DMS53 (cell line): ENCODE measurements at places on chromosomes 1 and 21.

DNA sequence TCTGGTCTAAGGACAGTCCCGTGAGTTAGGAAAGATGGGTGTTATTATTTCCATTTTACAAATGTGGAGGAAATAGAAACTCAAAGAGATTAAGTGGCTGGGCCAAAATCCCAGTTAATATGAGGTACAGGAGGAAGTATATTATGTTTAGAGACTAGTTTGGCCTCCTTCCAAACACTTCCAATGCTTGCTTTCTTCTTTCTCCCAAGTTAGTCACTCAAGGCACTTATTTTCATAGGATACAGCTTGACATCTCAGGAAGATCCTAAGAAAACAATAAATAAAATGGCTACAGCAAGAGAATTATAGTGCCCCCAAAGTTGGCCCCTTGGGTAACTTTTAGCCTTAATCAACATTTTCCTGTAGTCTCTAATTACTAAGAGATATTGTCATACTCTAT lies 47.5 kb upstream of the IPO9 start:
- no peak for DNase-seq

DNA sequence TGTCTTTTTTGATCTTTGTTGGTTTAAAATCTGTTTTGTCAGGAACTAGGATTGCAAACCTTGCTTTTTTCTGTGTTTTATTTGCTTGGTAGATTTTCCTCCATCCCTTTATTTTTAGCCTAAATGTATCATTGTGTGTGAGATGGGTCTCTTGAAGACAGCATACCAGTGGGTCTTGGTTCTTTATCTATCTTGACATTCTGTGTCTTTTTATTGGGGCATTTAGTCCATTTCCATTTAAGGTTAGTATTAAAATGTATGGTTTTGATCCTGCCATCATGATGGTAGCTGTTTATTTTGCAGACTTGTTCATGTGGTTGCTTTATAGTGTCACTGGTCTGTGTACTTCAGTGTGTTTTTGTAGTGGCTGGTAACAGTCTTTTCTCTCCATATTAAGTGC lies 14.1 kb downstream of the ZNF678 start:
- no peak for DNase-seq

DNA sequence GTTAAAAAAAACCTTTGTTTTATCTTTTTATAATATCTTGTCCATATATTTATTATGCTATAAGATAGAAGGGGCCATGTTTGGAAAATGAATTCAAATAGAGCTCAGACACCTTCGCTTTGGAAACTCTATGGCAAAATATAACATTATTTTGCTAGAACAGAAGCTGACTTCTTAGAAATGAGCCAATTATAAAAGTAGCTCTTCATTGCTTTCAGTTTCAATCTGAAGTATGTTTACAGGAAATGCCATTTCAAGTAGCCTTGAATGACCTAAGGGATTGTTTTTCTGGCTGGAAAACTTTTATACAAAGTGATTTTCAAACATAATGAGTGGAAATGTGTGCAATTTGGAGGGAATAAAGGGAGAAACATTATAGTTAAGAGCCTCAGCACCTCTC lies 37.8 kb upstream of the GBP5 start:
- DNase-seq, result peak; percentile 38

GRCh38 chr1:229411434-229412055 lies 22.3 kb downstream of the ACTA1 start:
- DNase-seq, result no peak

DNA sequence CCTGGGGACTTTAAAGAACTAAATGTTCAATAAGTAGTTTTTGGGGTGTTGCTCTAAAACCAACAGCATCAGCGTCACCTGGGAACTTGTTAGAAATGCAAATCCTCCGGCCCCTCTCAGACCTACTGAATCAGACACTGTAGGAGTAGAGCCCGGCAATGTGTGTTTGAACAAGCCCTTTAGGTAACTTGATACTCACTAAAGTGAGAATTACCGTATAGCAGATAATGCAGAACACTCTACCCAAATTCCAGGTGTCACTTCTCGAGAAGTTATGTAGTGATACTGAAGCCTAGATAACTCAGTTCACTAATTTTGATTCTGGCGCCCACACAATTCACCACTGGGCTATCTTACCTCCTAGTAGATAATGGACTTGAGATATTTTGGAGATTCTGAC lies 3.7 kb upstream of the DPT start:
- DNase-seq, result peak; percentile 75

DNA sequence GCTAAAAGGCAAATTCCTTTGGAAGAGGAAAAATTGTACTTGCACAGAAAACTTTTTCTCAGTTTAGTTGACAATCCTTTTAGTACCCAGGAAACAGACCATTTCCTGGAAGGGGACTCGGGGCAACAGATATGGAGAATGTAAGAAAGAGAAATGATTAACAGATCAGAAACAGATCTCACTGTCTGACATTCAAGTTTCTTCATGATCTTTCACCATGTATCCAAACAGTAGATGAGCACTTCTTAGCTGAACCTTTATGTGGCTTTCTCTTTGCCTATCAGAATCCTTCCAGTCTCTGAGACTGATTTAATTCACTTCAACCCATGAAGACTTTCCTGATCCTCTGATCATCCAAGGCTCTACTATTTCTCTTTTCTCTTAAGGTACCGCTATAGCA lies 2.7 kb downstream of the TTLL7 start:
- no peak for DNase-seq

DNA sequence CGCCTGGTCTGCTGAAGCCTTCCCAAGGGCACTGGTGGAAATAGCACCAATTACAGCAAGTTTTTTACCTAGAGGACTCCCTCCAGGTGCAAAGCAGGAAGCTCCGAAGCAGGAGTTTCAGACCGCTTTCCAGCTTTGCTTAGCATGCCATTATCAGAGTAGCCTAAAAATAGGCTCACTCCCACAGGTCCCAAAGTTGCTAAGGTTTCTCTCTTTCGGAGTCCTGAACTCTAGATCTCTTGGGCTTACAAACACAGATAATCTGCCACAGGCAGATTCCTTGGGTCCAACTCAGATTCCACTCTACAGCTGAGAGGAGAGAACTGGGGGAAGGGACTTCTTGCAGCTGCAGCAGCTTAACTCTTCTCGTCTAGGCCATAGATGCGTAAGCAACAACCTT lies 22.5 kb downstream of the ZMYND12 start:
- DNase-seq, result no peak

DNA sequence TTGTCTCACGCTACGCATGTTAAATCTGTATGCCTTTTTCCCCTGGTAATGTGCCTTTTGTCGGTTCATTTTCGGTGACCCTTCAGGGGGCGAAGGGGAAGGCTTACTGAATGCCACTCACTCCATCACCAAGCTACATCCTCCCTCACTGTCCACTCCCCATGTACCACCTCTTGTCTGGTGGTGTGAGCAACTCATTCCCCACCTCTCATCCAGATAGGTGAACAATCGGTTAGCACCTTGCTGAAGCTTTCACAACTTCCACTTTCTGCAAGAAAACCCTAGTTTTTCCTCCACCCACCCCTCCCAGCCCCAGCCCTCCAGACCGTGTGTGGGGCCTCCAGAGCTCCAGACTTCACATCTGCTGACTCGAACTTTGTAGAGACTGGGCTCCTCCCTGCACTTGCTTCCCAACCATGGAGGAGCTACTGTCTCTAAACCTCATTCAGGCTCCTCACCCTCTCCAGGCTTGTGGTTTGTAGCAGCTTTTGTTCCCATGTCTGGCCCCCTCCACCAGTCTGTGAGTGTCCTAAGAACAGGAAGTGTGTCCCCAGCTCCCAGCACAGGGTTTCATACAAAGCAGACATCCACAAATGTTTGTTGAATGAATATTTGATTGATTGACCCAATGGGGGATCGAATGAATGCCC lies 48.4 kb upstream of the RUNX3 start:
- DNase-seq, result no peak

- DNase-seq, result no peak
These were observed 420.4 kb upstream of the BEND5 start for GRCh38 chr1:49197081-49197480.

GRCh38 chr1:181150273-181150672 lies 61.8 kb downstream of the IER5 start:
- no peak for DNase-seq

GRCh38 chr1:109595531-109595930 lies 23.9 kb downstream of the GNAT2 start:
- DNase-seq, result no peak

GRCh38 chr21:41405321-41405720 lies 20.7 kb upstream of the MX1 start:
- DNase-seq, result no peak

DNA sequence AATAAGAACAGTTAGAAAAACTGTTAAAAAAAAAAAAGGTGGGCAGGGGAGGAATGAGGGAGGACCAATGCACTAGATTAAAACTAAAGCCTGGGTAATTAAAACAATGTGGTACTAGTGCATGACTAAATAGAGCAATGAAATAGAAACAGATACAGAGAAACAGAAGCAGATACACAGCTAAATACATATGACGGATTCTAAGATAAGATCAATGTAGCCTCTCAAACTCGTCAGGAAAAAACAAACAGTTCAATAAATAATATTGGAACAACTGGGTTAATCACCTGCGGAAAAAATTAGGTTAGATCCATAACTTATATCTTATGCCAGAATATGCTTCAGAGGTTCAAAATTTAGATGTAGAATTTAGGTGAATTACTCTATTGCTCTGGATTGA lies 68.2 kb downstream of the ERO1B start:
- no peak for DNase-seq

GRCh38 chr1:25135909-25136308 lies 96.4 kb downstream of the SYF2 start:
- DNase-seq, result no peak

DNA sequence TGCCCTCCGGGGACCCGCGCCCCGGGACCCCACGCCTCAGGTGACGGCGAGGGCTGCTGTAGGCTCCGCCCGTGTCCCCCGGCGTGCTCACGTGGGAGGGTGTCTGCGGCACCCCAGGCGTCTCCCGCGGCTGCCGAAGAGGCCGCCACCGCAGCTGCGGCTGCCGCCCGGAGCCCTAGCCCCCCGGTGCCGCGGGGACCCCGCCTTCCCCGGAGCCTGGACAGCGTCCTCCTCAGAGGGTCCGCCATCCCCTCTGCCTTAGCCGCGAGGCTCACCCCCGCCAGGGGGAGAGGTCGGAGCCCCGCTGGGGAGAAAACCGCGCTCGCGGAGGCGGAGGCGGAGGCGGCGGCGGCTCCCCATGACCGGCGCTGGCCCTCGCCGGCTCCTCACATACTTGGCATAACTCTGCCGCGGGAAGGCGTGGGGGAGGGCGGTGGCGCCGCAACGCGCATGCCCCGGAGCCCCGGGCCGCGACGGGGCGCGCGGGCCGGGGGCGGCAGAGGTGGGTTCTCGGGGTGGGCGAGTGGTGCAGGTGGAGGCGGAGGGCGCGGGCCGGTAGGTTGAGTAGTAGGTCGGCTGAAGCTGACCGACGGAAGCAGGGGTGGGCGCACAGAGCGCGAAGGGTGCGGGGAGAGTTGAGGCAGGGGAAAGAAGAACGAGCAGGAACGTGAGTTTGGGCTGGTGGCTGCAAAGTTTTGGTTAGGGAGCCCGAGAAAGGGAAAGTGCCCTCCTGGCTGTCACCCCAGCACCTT lies 700 bp upstream of the SYDE2 start:
- DNase-seq, result peak; percentile 84

GRCh38 chr1:214854126-214854875 lies 228.2 kb upstream of the KCNK2 start:
- no peak for DNase-seq

DNA sequence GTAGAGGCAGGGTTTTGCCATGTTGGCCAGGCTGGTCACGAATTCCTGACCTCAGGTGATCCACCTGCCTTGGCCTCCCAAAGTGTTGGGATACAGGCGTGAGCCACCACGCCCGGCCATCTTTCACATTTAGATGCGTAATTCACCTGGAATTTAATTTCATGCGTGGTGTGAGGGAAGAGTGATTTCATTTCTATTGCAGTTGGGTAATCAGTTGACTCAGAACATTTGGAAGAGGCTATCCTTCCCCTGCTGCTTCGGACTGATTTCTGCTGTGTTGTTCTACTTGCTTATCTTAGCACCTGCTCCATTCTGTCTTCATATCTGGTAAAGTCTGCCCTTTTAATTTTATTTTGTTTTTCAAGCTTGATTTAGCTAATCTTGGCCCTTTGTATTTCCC lies 19.1 kb downstream of the DIP2A start:
- DNase-seq, result no peak

- no peak for DNase-seq
These were observed 205.3 kb downstream of the FGGY start for GRCh38 chr1:59502009-59502691.

- no peak for DNase-seq
These were observed 90.1 kb downstream of the PGBD5 start for GRCh38 chr1:230335861-230336522.

- DNase-seq, result no peak
These were observed 13.3 kb downstream of the MFAP2 start for GRCh38 chr1:16967095-16967575.

DNA sequence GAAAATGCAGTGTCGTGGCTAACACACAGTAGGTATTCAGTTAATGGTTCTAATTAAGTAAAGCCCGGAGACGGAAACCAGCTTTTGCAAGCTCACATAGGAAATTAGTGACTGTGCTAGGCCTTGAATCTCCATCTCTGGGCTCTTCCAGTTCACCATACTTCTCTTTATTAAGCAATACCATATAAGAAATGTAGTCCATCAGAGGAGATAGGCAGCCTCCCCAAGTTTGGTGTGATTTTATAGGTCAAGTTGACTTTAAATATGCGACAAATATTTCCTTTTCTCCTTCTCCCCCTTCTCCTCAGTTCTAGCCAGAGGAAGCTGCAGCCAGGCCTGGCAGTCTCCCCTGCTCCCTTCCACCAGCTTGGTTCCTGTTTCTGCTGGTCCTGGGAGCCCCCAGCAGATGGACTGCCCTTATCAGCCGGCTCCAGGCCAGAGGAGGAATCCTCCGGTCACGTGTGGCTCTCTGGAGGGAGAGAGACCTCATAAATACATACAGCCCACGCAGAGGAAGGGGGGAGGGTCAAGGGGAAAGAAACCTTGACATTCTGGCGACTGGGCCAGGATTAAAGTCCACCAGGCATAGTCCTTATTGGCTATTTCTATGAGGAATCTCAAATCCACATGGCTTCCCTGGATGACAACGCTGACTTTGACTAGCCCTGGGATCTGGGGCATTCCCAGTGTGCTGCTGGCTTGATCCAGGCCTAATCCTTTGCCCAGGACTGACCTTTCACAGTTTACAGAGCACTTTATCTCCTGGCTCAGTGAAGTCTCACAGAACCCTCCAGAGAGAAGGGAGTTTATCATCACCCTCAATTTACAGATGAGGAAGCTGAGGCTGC lies 115.1 kb upstream of the JUN start:
- DNase-seq, result peak; percentile 76

- DNase-seq, result no peak
These were observed 11.3 kb downstream of the SLC19A2 start for GRCh38 chr1:169474302-169474995.

DNA sequence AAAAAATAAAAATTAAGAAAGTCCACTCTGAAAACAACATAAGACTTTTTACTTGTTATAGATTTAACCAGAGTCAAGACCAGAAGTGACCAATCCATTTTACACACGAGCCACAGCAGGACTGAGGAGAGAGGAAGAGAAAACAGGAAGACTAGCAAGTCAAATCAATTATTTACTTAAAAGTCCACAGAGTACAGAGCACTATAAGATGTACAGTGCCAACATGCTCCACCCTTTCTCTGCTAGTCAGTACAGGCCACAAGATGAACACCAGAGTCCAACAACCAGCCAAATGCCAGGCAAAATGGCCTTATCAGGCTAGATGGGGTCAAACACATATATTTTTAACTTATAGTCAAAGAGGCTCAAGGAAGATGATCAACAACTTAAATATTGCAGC lies 19.5 kb downstream of the LUZP1 start:
- DNase-seq, result peak; percentile 36

- DNase-seq, result no peak
These were observed 45.4 kb upstream of the TENT5B start for GRCh38 chr1:27057801-27058625.
